ENCODE measurements at places on chromosomes 11 and 22.

GRCh38 chr11:35815556-35816315 is 128.1 kb upstream of the LDLRAD3 start:
- no peak for DNase-seq

DNA sequence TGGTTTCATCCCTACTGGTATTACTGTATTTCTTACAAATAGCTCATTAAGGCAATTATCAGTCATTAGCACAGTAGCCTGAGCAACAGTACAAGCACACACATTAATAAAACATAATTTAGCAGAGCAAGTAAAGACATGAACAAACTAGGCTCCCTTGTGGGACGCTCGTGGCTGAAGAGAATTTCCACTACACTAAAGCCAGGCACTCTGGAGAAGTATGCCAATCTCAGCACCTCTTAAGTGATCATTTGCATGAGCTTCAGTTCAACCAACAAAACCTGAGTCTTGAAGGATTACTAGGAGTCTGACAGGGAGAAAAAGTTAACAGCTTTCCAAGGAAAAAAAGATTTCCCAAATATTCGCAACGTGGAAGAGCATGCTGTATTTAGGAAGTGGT is 109.1 kb downstream of the LARGE1 start:
- no peak for DNase-seq

DNA sequence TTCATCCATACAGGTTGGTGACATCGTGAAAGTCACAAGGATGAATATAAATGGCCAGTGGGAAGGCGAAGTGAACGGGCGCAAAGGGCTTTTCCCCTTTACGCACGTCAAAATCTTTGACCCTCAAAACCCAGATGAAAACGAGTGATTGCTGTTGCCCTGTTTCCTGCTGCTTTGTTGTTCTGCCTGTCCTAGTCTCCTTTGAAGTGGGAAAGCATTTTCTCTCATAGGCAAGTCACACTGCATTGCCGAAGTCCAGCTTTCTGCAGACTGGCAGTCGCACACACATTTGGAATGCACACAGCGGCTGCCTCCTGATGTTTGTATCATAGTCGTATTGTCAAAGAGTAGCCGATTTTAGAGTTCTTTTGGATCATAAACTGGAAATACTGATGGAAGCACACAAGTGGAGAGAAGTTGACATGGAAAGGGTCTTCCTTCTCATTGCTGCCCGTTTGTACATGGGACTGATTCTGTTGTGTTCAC is 17.3 kb upstream of the AIFM3 start:
- no peak for DNase-seq

DNA sequence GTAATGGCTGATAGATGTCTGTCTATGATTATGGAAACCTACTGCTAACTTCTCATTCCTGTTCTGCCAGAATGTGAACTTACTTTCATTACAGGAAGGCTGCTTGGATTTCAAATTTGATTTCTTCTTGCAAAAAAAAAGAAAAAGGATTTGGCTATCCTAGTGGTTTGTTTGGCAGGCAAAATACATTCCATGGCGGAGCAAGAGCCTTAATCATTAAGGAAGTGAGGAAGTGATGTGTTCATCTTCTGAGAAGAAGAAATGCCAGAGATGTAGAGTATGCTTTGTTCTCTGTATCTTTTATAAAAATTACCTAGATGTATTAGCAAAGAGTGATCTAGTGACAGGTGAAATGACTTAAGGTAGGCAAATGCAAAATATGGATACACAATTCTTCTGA is 356.3 kb downstream of the SOX6 start:
- no peak for DNase-seq

DNA sequence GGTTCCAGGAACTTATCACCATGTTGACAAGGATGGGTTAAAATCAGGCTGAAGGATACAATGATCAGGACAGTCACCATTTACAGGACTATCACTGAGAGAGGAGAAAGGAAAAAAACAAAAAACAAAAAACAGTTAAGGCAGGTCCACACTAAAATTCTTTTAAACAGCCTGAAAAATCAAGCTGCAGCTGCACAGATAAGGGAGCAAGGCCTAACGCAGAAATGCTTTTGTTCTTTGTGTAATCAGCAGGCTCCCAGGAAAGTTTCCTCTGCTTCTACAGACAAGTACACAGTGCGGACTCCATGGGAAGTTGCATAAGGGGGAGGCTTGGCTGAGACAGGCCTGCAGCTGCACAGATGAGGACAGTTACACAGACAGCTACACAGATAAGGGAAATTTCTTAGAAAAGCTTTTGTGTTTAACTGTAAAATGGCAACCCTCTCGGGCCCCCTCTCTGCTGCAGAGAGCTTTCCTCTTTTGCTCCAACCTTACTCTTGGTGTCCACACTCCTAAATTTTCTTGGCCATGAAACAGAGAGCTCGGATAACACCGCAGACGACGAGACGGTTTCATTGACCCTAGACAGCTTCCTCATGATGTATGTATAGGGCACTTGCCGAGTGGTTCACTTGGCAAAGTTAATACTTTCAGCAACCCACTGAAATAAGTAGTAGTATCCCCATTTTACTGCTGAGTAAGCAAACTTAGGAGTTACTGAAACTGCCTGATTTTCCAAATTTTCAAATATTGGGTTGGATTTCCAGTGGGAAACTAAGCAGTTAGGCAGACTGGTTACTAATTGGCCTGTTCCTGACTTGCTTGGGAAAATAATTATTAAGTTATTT is 45.5 kb downstream of the PIWIL3 start:
- no peak for DNase-seq

- DNase-seq, result no peak
These were observed 38.3 kb downstream of the CLPB start for GRCh38 chr11:72396041-72396440.

GRCh38 chr22:33166206-33166605 is 108.0 kb upstream of the SYN3 start:
- no peak for DNase-seq

GRCh38 chr11:102312667-102313066 is 4.6 kb upstream of the BIRC3 start:
- no peak for DNase-seq

DNA sequence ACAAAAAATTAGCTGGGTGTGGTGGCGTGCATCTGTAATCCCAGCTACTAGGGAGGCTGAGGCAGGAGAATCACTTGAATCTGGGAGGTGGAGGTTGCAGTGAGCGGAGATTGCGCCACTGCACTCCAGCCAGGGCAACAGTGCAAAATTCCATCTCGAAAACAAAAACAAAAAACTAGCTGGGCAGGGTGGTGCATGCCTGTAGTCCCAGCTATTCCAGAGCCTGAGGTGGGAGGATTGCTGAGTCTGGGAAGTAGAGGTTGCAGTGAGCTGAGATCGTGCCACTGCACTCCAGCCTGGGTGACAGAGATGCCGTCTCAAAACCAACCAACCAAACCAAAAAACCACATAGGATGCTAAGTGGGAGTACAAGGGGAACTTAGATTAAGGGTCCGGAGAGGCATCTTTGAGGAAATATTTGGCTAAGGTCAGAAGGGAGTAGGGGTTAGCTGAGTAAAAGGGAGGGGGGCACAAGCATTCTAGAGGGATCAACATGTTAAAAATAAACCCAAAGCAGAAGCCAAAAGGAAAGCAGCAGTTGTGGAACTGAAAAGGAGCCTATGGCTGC is 10.2 kb downstream of the PHF5A start:
- DNase-seq, result no peak

GRCh38 chr11:119940401-119940976 is 197.4 kb downstream of the TRIM29 start:
- no peak for DNase-seq

- no peak for DNase-seq
These were observed 363.1 kb downstream of the MN1 start for GRCh38 chr22:27438271-27438980.

All from SIG-M5 (cell line).